ENCODE measurements at places on chromosomes 5 and 9. TPM values are rescaled to one million over a fixed set of nuclear protein-coding genes. Genes with fewer than 3 reads are reported as not detected.

The CLPTM1L gene
- total RNA-seq: 102 TPM

The TMEM171 gene
- total RNA-seq: 1.0 TPM

- peak; percentile 75 for DNase-seq
- H3K4me1 ChIP-seq: no peaks in the 10 kb centered on the region
- no peaks in the 10 kb centered on the region for H3K36me3 ChIP-seq
- no peak overlapping the region for H3K4me3 ChIP-seq
- H3K27me3 ChIP-seq: no peaks in the 10 kb centered on the region
Measured at GRCh38 chr5:31664566-31664965, 25.6 kb downstream of the PDZD2 start.

DNA sequence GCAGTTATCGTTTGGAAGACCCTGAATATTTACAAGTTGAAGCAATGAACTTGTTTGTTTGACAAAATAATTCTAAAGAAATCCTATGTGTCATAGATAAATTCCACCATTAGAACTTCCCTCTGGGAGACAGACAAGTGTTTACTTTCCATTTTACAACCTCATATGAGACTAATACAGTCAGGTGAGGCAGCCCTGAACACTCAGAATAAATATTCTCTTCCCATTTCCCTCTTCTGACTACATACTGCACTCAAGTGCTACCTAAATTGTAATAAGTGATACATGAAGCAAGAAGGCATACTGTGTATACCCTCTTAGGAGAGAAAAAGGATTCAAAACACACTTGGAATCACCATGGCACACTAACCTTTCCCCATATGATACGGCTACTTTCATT, 6.8 kb downstream of the RASEF start:
- no peaks in the 10 kb centered on the region for H3K36me3 ChIP-seq
- no peaks in the 10 kb centered on the region for H3K27me3 ChIP-seq
- H3K27ac ChIP-seq: no peak overlapping the region

DNA sequence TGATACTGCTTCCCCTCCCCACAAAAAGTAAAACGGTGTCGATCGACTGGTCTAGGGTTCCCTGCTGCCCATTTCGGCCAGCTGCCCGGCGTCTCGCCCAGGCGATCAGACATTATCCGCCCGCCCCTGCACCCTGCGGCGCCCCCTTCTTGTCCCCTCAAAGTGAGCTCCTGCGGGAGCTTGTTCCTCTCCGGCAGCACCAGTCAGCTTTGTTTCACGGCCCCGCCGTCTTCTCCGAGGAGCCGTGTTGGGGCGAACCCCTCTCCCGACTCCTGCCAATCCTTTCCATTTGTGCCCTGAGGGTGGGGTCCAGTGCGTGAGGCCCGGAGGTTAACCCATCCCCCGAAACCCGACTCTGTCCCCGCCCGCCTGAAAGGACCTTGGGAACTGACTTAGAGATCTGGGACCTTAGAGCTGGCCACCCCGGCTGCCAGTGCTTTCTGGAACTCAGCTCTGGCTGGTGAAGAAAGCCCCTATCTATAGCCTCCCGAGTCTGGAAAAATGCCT, 518 bp downstream of the UBE2B start:
- H3K27ac ChIP-seq: peak overlapping the region; percentile 98

- H3K4me1 ChIP-seq: no peaks in the 10 kb centered on the region
- no peak for DNase-seq
- H3K4me3 ChIP-seq: no peak overlapping the region
Measured at GRCh38 chr5:171725205-171725601, 60.4 kb upstream of the SMIM23 start.

- peaks cover 2% of the 10 kb centered on the region for H3K4me1 ChIP-seq
- H3K36me3 ChIP-seq: no peaks in the 10 kb centered on the region
Measured at GRCh38 chr9:11199335-11199734, 586.5 kb upstream of the PTPRD start.

DNA sequence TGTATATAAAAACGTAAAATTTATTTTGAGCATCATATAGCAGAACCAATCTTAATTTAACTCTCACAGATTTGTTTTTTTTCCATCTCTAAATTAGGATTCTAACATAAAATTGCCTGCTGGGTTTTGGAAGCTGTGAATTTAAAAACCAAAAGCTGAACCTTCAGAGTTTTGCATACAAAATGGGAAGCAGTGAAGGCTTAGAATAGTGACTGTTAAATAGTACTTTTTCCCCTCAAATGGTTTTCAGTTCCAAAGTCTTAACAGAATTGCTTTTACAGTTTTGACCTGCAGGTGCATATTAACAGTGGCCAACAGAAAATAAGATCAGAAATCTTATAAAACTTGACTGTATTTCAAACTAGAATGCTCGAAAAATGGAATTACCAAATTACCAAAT, 55.1 kb upstream of the LVRN start:
- H3K27me3 ChIP-seq: no peaks in the 10 kb centered on the region
- H3K4me3 ChIP-seq: no peak overlapping the region
- no peak for DNase-seq
- no peaks in the 10 kb centered on the region for H3K4me1 ChIP-seq
- H3K36me3 ChIP-seq: no peaks in the 10 kb centered on the region

DNA sequence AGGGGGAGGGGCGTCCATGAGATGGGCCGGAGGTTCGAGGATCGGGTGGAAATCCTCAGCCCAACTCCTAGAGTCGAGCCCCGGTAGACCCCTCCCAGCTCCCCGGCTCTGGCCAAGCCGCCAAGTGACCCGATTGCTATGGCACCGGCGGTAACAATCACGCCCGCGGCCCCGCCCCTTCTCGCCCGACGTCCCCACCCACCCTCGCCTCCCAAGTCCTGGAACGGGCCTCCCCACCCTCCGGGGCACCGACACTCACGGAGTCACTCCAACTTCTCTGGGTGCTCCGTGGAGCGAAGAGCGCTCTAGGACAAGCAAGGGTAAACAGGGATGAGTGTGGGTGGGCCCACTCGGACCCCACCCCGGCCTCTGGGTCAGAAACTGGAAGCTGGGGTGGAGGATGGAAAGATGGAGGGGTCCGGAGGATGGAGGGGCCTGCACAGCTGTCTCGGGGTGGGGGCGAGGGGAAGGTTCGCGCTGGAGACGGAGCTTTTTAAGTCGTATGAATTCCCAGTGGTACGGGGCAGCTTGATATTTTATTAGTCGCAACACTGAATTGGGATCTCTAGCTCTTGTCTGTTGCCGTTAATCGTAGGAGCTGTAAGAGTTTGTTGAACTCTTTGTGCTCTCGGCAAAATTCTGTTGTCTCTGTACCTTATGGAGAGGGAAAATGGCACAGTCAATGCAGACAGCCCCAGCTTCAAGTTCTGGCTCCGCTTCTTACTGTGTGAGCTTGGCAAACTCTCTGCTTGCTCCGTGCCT, at the start of gene SPACA9:
Gene SPACA9 (plus strand): TSS at position 204 of the 762 bp plus-strand sequence. CDS start 5,050 bp downstream, outside the sequence.
- DNase-seq: no peak
- H3K36me3 ChIP-seq: no peaks in the 10 kb centered on the region
- no peaks in the 10 kb centered on the region for H3K27me3 ChIP-seq
- no peak within 1 kb of the TSS for H3K27ac ChIP-seq
- peak within 1 kb of the TSS; percentile 97 for H3K4me3 ChIP-seq
- H3K4me1 ChIP-seq: 0 out of 2 replicates have a peak, but pooled peaks cover 6% of the 10 kb centered on the region

GRCh38 chr5:69046375-69046957, 47.3 kb upstream of the SLC30A5 start:
- no peak for DNase-seq
- no peaks in the 10 kb centered on the region for H3K4me1 ChIP-seq

GRCh38 chr5:72281764-72282499, 38.1 kb downstream of the MRPS27 start:
- DNase-seq: no peak
- no peak overlapping the region for H3K4me3 ChIP-seq
- peaks cover 7% of the 10 kb centered on the region for H3K36me3 ChIP-seq
